Natural killer cell (primary cell): ENCODE measurements at places on chromosomes 11 and 22.

DNA sequence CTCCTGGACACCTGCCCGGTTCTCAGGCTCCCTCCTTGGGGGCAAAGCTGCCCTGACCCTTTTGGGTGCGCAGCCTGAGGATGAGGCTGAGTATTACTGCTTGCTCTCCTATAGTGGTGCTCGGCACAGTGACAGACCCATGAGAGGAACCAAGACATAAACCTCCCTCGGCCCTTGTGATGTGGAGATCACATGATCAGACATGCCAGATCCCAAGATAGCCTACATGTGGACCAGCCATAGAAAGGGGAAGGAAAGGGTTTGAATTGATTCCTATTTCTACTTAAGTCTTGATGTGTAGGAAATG, 125.3 kb downstream of the VPREB1 start:
- peaks cover 4% of the 10 kb centered on the region for H3K4me1 ChIP-seq
- no peaks in the 10 kb centered on the region for H3K27me3 ChIP-seq
- no peaks in the 10 kb centered on the region for H3K36me3 ChIP-seq
- DNase-seq: no peak
- peak overlapping the region; percentile 5 for H3K27ac ChIP-seq

DNA sequence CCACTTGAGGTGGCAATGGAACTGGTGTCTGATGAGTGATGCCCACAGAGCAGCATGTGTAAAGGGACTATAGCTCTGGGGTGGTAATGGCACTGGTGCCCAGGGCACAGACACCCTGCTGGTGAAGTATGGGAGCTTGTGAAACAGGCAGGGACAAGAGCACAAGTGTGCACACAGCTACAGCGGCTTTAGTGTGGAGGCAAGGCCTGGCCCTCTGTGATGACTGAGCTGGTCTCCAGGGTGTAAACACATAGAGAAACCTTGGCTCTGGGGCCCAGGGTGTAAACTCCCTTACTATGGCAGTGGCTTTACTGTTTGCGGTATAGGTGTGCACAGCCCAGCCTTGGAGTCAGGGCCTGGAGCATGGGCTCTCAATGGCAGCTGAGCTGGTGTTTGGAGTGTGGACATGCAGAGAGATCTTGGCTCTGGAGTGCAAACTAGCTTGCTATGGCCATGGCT, 46.3 kb downstream of the BIRC2 start:
- H3K4me3 ChIP-seq: no peak overlapping the region
- no peak overlapping the region for H3K27ac ChIP-seq
- peaks cover 32% of the 10 kb centered on the region for H3K36me3 ChIP-seq
- H3K4me1 ChIP-seq: no peaks in the 10 kb centered on the region

DNA sequence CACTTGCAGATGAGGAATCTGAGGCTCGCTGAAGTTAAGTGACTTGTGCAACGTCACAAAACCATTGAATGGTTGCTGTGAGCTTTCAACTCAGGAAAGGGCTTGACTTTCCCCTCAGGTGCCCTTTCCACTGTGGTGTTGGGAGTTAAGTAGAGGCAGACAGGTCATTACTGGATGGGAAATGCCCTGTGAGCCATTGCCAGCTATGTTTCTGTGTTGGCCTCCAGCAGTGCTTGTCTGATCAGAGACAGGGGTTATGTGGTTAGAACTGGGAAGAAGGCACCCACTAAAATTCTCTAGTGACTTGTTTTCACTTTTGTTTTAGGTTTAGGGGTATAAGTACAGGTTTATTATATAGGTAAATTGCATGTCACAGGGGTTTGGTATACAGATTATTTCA, 96.6 kb downstream of the FDX1 start:
- no peaks in the 10 kb centered on the region for H3K27me3 ChIP-seq
- peak; percentile 36 for DNase-seq
- H3K36me3 ChIP-seq: no peaks in the 10 kb centered on the region
- no peak overlapping the region for H3K4me3 ChIP-seq
- H3K4me1 ChIP-seq: peaks cover 35% of the 10 kb centered on the region

DNA sequence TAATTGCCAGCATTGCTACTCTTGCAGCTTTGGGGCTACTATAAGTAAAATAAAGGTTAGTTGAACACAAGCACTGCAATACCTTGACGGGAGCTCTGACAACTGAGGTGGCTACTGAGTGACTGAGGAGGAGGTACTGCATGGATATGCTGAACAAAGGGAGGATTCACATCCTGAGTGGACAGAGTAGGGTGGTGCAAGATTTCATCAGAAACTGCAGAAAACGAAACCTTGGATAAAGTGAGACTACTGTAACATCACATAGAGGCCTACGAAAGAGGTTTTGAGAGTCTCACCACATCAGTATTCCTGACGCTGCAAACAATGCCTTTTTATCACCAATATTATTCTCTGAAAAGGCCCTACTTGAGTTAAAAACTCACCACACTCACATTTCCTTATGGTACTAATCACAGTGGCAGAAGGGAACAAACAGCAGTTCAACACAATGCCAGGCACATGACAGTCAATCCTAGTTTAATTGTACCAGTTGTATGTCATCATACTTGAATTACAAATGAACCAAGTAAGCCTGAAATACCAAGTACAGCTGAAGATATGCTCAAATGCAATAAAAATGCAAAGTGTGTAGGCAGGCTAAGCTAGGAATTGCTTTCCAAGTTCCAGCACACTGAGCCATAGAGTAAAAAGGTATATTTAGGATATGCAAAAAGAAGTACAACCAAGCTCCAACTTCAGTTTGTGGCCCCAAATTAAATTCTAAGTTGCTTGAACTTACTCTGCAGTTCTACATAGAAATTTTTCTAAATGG, 4.0 kb upstream of the GPR83 start:
- no peak for DNase-seq
- H3K4me1 ChIP-seq: peaks cover 2% of the 10 kb centered on the region
- H3K27me3 ChIP-seq: peaks cover 15% of the 10 kb centered on the region
- no peak overlapping the region for H3K4me3 ChIP-seq
- H3K36me3 ChIP-seq: no peaks in the 10 kb centered on the region

DNA sequence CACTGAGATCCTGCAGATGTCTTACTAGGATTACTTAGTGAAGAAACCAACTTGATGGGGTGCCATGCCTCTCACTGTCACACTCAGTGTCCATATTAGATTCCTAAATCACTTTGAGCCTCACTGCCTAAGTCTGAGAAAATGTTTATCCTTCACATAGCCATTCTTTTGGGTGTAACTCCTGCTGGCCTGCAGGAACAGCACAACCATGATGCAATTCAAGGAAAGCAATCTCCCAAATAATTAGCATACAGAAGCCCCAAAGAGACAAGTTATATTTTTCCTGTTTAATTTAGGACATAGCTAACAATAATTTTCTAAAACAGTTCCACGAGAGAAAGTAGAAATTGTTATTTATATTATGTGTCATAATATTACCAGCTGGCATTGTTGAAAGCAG, 655.5 kb downstream of the KCNA4 start:
- H3K27ac ChIP-seq: no peak overlapping the region
- no peaks in the 10 kb centered on the region for H3K36me3 ChIP-seq
- DNase-seq: no peak
- H3K27me3 ChIP-seq: no peaks in the 10 kb centered on the region
- no peak overlapping the region for H3K4me3 ChIP-seq

GRCh38 chr11:71488681-71489270, 35.8 kb downstream of the NADSYN1 start:
- H3K36me3 ChIP-seq: peaks cover 68% of the 10 kb centered on the region
- DNase-seq: no peak
- H3K27me3 ChIP-seq: no peaks in the 10 kb centered on the region
- H3K4me1 ChIP-seq: no peaks in the 10 kb centered on the region
- no peak overlapping the region for H3K4me3 ChIP-seq
- H3K27ac ChIP-seq: no peak overlapping the region

GRCh38 chr22:44003405-44004103, 20.5 kb upstream of the PARVB start:
- no peaks in the 10 kb centered on the region for H3K27me3 ChIP-seq
- H3K4me3 ChIP-seq: no peak overlapping the region
- no peak for DNase-seq
- H3K36me3 ChIP-seq: peaks cover 4% of the 10 kb centered on the region

GRCh38 chr11:69183613-69184012, 27.9 kb downstream of the SMIM38 start:
- no peaks in the 10 kb centered on the region for H3K36me3 ChIP-seq
- H3K4me3 ChIP-seq: no peak overlapping the region
- H3K4me1 ChIP-seq: no peaks in the 10 kb centered on the region
- DNase-seq: no peak

DNA sequence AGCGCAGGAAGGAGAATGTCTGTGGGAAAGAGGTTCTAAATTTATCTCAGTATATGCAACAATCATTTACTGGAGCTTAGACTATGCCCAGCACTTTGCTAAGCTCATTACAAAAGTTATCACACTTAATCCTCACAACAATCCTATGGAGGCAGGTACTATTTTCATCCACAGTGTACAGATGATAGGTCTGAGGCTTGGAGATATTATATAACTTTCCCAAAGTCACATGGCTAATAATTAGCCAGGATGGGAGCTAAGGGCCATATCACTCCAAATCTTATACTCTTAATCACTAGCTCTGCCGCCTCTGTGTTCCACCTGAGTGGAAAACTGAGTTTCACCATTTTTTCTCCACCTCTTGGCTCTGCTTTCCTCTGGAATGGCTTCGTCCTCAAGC, 47.3 kb upstream of the CAPRIN1 start:
- H3K27ac ChIP-seq: no peak overlapping the region
- no peaks in the 10 kb centered on the region for H3K4me1 ChIP-seq
- H3K4me3 ChIP-seq: no peak overlapping the region
- no peaks in the 10 kb centered on the region for H3K36me3 ChIP-seq
- no peaks in the 10 kb centered on the region for H3K27me3 ChIP-seq

DNA sequence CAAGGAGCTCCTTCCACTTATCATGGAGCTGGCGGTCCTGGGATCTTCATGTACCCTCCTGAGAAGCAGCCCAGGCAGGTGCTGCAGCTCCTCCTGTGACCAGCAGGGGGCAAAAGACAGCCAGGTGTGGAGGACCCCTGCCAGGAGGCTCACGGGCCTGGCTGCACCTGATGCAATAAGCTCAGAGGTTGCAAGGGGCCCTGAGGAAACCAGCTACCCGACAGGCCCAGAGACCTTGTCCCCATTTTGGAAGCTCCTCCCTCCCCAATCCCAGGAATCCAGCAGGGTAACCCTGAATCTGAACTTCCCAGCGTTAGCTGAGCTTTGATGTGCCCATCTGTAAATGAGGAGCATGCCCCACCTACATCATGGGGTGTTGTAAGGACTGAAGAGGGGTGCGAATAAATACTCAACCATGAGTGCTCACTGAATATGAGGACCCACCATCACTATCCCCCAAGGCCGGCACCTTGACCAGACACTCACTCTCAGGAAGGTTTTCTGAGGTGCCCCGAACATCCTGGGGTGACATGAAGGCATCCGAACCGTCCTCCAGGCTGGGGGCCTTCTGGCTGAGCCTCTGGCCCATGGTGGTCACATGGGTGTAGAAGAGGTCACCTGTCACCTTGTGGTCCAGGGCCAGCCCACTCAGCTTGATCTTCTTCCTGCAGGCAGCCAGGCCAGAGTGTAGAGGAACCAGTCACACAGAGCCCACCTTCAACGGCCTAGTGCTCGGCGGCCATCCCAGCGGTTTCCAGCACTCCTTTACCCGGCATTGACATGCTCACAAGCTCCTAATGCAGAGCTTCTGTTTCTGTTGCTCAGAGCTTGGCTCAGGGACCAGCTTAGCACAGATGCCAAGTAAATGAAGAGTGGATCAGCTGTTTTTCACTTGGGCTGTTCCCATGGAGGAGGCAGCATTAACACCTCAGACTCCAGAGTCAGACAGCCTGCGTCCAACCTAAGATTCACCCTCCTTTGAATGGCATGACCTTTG, 21.7 kb downstream of the SLC43A1 start:
- H3K36me3 ChIP-seq: peaks cover 9% of the 10 kb centered on the region
- no peaks in the 10 kb centered on the region for H3K27me3 ChIP-seq
- DNase-seq: peak; percentile 83
- H3K27ac ChIP-seq: no peak overlapping the region
- no peak overlapping the region for H3K4me3 ChIP-seq
- H3K4me1 ChIP-seq: no peaks in the 10 kb centered on the region
